ENCODE measurements at places on chromosomes 2 and 18.

- no peak for DNase-seq
Observed at GRCh38 chr18:48531908-48532307, 6.9 kb upstream of the CTIF start.

- DNase-seq = no peak
Observed at GRCh38 chr2:159867567-159868361, 69.8 kb upstream of the CD302 start.

- no peak for DNase-seq
Observed at GRCh38 chr18:22238036-22238435, 68.6 kb downstream of the GATA6 start.

- no peak for DNase-seq
Observed at GRCh38 chr2:118171546-118171945, 83.3 kb downstream of the INSIG2 start.

DNA sequence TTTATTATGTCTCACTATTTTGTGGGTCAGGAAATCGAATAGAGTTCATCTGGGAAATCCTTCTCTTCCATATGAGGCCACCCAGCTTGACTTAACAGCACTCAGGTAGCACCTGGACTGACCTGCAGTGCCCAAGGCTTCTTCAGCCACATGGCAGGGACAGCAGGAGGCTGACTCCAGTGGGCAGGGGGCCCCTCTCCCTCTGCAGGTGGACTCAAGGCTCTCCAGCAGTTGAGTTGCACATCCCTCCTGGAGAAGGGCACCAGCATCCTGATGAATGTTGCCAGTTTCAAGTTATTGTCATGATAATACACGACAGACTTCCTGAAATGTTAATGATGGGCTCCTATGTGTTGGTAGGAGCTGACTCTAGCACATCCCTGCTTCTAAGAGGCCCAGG lies 338.1 kb upstream of the RAB6C start:
- DNase-seq = no peak

- DNase-seq = no peak
Observed at GRCh38 chr2:231088754-231089153, 32.1 kb downstream of the PSMD1 start.

GRCh38 chr18:74773171-74773624 lies 175.5 kb downstream of the ZNF407 start:
- DNase-seq = no peak

- DNase-seq = no peak
Observed at GRCh38 chr2:98637401-98638147, 29.2 kb downstream of the UNC50 start.

- DNase-seq = no peak
Observed at GRCh38 chr2:168564641-168565040, 108.6 kb downstream of the CERS6 start.

GRCh38 chr18:3725115-3725514 lies 275.1 kb downstream of the TGIF1 start:
- no peak for DNase-seq

DNA sequence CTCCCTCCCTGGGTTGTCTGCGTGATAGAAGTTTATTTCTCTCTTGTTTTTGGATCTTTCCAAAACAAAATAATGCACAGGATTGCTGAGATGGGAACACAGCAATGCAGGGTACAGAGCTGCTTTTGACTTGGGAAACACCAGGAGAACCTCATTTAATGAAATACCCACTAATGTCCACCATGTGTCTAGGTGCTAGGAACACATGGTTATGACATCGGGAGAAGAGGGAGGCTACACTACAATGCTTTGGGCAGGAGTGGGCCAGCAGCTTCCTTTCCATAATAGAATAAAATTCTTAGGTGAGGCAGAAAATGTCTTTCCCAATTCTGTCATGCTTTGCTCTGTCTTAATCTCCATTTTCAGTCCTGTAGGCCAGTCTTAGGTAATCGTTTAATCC lies 29.2 kb upstream of the KCNF1 start:
- DNase-seq = no peak

DNA sequence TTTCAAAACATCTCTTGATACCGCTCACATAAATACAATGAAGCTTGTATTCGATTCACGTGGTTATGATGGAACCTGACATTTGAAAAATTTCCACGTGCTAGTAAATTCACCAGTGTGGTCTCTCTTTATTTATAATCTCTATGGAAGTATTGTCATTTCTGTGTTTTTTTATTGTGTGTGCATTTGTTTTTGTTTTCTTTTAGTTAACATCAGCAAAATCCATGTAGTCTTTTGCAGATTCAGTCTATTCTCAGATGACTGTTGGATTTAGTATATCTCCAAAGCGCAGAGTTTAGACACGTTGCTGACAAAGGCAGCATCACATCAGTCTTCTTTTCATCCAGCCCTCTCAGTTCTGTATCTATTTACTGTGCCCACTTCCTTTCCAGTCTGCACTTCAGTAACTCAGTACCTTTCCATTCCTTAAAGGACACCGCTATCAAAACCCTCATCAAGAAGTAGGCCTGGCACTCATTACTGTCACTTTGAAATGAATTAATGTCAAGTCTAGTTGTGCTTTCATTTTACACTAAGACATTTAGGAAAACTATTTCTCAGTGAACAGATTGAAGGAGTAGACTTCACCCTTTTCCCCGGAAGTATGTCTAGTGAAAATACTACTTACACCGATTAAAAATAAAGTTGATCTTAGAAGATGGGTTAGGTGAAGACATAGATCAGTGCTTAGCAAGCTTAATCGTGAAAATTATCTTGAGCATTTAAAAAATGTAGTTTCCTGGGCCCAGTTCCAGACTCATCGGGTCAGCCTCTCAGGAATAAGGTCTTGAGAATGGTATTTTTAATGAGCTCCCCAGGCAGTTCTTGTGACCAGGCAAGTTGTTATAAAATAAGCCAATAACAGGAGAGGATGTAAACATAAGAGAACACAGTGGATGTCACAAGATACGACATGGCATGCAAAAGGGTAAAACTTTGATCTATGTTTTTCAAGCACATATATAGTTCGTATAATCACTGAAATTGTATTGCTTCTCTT lies 506.8 kb upstream of the ZEB2 start:
- no peak for DNase-seq

DNA sequence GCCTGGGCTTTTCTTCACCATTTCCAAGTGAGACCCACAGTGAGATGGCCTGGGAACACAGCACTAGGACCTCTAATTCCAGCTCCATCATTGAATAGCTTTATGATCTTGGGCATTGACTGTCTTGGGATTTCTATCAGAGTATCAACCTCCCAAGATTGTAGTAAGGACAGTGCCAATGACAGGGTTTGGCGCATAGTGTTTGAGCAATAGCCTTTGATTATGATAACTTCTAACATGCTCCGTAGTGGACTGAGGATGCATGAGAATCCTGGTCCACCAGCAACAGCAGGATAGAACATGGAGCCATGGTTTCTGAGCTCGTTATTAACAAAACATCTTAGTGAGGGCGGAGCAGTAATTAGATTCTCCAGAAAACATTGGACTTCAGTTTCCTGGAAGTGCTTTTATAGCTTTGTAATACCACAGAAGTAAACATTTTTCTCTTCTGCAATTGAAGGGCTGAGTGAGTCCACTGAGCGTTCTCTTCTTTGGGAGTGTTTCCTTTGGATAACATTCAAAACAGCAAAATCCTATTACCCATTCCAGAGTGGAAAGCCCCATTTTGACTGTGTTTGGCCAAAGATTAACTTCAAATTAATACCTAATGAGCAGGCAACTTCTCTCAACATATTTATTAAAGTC lies 63.7 kb downstream of the IL1R2 start:
- no peak for DNase-seq

DNA sequence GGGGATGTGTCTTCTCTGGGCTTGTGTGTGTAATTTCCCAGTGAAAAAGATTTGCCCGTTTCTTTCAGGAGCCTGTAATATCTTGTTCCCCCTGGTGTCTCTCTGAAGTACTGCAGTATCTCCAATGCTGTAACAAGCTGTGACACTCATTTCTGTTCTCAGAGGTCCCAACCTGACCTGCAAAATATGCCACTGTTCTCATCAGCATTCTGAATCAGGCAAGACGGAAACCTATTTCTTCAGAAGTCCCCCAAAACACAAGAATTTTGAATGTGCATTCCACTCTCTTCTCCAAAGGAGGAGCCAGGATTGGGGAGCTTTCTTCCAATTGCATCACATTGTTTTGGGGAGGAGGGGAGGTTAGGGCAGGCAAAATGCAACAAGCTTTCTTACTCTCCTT lies 77.0 kb upstream of the CNGA3 start:
- DNase-seq = no peak

DNA sequence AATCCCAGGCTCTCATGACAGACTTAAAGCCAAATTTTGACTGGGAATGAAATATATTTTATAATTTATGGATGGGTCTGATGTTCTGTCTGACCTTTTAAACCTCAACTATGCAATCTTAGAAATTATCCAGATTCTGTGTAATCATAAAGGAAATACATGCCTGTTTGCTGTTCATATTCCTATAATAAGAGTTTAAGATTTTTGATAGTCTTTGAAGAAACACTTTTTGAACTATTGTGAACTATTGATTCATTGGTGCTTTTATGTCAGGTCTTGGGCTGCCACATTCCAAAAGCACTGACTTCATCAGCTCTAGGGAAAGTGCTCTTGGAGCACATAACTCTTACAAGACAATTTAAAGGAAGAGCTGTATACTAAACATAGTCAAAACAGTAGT lies 64.2 kb downstream of the CCDC150 start:
- no peak for DNase-seq

DNA sequence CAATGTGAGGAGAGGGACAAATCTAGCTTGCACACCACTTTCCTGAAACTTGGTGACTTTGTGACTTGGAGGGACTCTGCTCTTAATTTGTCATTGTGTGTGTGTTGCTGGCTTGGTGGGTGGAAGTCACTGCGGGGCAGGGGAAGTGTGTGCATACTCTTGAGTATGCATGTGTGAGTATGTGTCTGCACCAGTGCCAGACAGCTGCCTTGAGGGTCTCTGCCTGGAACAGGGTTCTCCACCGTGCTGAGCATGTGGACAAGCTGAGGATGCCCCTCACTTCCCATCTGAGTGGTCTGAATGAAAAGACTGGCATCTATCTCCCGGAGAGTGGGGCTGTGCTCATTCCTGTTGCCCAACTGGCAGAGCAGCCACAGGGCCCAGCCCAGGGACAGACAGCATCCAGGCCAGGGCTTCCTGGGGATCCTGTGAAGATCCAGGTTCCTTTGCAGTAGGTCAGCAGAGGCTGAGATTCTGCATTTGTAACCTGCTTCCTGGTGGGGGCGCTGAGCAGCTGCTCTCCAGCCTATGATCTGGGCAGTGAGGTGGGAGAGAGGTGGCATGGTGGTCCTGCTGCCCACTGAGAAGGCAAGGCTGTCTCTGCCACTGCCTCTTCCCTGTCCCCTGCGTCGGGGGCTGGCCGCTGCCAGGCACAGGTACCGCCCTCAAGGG lies 138.9 kb upstream of the HAAO start:
- DNase-seq = no peak

DNA sequence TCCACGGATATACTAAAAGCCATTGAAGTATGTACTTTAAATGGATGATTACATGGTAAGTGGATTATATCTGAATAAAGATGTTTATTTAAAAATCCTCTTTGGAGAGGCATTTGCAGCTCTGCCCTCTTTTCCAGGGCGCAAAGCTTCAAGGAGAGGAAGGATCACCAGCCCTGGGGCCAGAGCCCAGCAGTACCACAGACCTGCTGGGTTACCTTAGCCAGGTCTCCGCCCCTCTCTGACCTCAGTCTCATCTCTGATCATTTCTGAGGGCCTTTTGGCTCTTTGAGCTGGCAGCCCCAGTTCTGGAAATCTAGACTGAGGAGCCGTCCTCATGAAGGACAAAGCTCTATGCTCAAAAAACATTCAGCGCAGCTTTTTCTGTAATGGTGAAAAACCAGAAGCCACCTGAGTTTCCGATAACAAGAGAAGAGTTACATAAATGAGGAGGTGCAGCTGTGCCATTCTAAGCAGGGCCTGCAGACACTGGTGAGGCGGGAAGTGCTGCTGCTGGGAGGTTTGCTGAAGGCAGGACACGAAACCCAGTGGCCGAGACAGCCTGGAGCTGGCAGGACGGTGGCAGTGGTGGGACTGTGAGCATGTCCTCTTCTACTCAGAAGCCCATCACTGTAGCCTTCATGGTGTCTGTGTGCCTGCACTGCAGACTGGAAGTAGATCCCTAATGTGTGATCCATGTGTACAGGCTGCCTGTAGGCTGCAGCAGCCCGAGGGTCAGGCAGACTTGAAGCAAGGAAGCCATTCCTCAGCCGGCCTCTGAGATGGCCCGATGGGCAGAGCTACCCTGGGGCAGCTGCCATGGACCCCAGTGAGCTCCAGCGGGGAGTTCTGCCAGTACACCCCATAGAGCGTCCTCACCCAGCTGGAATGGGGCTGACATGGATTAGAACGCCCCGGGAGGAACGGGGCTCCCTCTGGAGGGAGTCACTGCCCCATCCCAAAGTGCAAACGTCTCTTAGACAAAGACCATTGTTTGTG lies 27.7 kb downstream of the ADRA2B start:
- DNase-seq = no peak

DNA sequence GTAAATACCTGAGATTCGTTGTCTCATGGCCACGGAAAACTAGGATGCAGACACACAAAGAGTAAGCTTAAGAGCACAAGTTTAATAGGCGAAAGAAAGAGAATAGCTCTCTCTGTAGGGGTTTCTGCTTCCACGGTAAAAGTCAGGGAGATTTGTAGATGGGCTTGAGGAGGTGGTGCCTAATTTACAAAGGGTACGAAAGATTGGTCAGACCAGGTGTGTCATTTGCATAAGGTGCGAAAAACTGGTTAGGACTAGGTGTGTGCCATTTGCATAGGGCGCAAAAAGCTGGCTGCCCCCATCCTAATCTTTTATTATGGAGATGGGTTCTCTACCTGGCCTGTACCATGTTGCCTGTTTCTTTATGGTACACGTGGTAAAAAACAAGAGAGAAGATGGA lies 170.5 kb upstream of the DOK6 start:
- DNase-seq = no peak

DNA sequence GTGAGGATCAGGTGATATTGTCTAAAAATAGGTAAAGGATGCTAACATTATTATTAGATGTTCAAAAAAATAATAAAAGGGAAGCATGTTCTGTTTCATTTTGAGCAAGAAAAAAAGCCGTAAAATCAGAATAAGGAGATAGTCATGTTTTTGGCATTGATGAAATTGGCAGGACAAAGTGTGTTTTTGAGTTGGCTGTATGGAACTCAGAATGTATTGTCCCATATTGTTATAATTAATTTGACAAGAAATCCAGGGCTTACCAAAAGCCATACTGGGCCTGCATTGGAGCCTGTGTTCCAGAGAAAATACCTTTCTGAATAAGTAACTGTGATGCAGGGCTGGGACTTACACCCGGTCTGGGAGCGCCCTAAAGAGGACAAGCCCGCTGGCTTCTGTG lies 232.0 kb downstream of the AGAP1 start:
- DNase-seq = no peak

GRCh38 chr2:46970334-46971288 lies 55.0 kb upstream of the MCFD2 start:
- no peak for DNase-seq

- no peak for DNase-seq
Observed at GRCh38 chr18:11155034-11155759, 5.8 kb upstream of the PIEZO2 start.

GRCh38 chr2:218982586-218983262 lies 2.3 kb downstream of the FEV start:
- no peak for DNase-seq

GRCh38 chr18:61714421-61714820 lies 178.4 kb downstream of the RNF152 start:
- no peak for DNase-seq

- no peak for DNase-seq
Observed at GRCh38 chr2:75828826-75829225, 118.1 kb upstream of the GCFC2 start.

GRCh38 chr2:153072077-153072476 lies 353.7 kb downstream of the ARL6IP6 start:
- no peak for DNase-seq

- no peak for DNase-seq
Observed at GRCh38 chr2:27723372-27724144, 48.0 kb upstream of the MRPL33 start.

All from stimulated activated CD4-positive, alpha-beta T cell treated with anti-CD3 and anti-CD28 coated beads, Interleukin-15, amount 100 ng/mL, for 48 hours (primary cell).